CD4-positive, alpha-beta memory T cell (primary cell): ENCODE measurements at places on chromosomes 3 and 15. TPM values are rescaled to one million over a fixed set of nuclear protein-coding genes. Genes with fewer than 3 reads are reported as not detected.

The SNTN gene
- total RNA-seq: not detected

The CNOT10 gene
- total RNA-seq: 46.5 TPM

The FILIP1L gene
- not detected for total RNA-seq

The ZWILCH gene
- 6.5 TPM for total RNA-seq

The TOPBP1 gene
- total RNA-seq: 43.2 TPM

The NMD3 gene
- total RNA-seq: 41.4 TPM

The BUB1B gene
- total RNA-seq: 0.55 TPM

The INKA1 gene
- 0.55 TPM for total RNA-seq

The KBTBD13 gene
- total RNA-seq: not detected

The ISL2 gene
- not detected for total RNA-seq

The IQCF5 gene
- total RNA-seq: not detected

The SLC28A1 gene
- not detected for total RNA-seq
